ENCODE measurements at places on chromosomes 5 and 9.

DNA sequence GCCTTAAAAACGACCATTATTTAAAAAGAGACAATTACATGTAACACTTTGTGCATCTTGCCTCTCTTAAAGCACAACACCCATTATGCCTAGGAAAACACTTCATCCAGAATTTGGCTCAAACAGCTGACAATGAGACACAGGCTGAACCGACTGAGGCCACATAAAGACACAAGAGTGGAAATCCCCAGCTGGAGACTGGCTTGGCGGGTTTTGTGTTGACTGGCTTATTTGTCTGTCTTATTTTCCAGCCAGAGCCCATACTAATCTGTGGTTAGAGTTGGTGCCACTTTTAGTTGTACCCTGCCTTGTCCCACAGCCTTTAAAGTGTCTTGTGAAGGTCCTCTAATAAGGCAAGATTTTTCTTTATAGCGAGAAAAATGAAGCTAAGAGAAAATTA is 21.2 kb downstream of the TRIM14 start:
- no peak for DNase-seq

DNA sequence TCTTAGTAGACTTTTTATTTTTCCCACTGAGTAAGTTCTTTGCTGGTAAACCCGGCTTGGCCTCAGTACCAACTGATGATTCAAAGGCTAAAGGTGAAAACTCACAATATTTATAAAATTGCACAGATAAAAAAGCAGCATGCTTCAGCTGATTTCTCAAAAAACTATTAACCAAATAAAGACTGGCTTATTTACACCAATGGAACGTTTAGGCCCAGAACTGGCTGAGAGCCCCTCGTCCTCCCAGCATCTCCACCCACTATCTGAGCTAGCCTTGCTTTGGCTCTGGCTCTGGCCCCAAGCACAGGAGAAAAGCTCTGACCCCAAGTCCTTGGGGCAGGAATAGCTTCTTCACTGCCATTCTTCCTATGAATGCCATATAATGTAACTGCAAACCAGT is 68.5 kb downstream of the SPTLC1 start:
- no peak for DNase-seq

DNA sequence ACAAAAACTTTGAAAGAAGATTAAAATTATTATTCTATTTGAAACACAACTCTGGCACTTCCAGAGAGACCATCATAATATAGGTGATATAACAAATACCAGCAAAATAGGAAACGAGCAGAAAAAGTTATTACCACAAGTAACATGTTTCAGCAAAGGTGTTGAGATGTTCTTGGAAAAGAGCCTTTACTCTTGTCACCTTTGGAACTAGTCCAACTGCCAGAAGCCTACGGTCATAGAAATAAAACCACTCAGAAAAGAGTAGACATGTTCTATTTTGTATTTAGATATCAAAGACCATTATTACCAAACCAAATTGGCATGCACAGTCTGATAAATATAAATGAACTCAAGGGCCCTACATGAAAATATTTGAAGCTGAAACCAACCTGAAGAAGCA is 145.0 kb upstream of the DMAC1 start:
- no peak for DNase-seq

GRCh38 chr5:53376853-53377252 is 103.6 kb upstream of the FST start:
- DNase-seq, result no peak

GRCh38 chr5:178895615-178896571 is at the start of gene ZFP2:
TSS of gene ZFP2 (plus strand) at chr5:178895913. CDS start at chr5:178931314, 35,401 bp downstream.
- DNase-seq, result no peak

- DNase-seq, result no peak
These were observed 162.5 kb upstream of the KIF2A start for GRCh38 chr5:62143268-62144229.

GRCh38 chr5:50967563-50968355 is 301.3 kb downstream of the PARP8 start:
- no peak for DNase-seq

- no peak for DNase-seq
These were observed 31.8 kb upstream of the RXRA start for GRCh38 chr9:134294153-134295071.

DNA sequence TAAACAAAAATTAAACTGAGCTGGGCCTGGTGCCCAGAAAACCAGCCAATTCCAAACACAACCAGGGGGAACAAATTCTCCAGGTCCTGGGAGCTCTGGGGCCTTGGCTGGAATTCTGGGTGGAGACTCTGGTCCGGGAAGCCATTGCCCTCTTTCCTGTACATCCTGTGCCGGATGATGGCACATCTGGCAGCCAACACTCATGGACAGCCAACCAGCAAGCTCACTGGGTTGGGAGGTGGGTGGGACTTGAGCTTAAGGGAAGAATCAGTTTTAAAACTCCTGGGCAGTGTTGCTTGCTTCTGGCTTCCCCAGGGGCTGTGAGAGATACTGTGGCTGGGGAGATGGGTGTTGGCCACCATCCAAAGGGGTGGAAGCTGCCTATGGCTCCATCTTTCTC is 56.1 kb downstream of the PCDH1 start:
- DNase-seq, result no peak

- no peak for DNase-seq
These were observed 350.3 kb upstream of the RPS23 start for GRCh38 chr5:82628364-82628910.

GRCh38 chr5:76705574-76705973 is 10.4 kb upstream of the F2R start:
- DNase-seq, result no peak

DNA sequence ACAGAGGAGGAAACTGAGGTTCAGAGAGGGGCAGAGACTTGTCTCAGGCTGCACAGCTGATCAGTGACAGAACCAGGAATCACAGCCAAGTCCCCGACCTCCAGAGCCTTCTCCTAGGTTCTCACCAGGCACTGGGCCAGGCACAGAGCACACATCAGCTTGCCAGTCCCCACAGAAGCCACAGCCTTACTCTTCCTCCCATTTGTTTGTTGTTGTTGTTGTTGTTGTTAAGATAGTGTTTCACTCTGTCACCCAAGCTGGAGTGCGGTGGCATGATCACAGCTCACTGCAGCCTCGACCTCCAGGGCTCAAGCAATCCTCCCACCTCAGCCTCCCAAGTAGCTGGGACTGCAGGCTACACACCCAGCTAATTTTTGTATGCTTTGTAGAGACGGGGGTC is 41.4 kb downstream of the NAIF1 start:
- no peak for DNase-seq

DNA sequence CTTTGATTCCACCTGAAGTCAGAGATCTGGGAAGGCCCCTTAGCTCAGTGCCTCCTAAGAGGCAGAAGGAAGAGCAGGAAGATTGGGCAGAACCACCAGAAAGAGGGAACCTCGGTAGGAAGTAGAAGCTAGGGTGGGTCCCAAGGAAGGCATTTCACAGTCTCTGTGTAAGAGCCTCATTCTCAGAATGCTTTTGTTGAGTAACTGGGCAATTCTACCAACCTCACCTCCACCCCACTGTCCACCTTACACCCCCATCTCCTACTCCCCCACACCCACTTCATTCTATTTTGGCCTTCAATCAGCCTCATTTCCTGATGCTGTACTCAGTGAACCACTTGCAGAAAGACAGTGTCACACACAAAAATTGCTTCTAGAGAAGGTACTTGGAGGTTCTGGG is 3.5 kb downstream of the HBEGF start:
- DNase-seq, result no peak
